ENCODE measurements at places on chromosomes 12 and 14. TPM values are rescaled to one million over a fixed set of nuclear protein-coding genes. Genes with fewer than 3 reads are reported as not detected.

DLK1 gene
- polyA plus RNA-seq: 10.8 TPM

WNT5B gene
- polyA plus RNA-seq: 5.5 TPM

ACOT4 gene
- 3.4 TPM for polyA plus RNA-seq

SDR9C7 gene
- polyA plus RNA-seq: 0.32 TPM

LAG3 gene
- polyA plus RNA-seq: 1.9 TPM

RNASE1 gene
- 98.4 TPM for polyA plus RNA-seq

REP15 gene
- 2.7 TPM for polyA plus RNA-seq

ALX1 gene
- polyA plus RNA-seq: 26.5 TPM

IL31 gene
- not detected for polyA plus RNA-seq

FLRT2 gene
- 254 TPM for polyA plus RNA-seq

IGF1 gene
- 3.7 TPM for polyA plus RNA-seq

TAMALIN gene
- polyA plus RNA-seq: 23.4 TPM

VSIG10 gene
- 35.4 TPM for polyA plus RNA-seq

SERPINA9 gene
- polyA plus RNA-seq: not detected

RHOJ gene
- polyA plus RNA-seq: 21.8 TPM

TBX3 gene
- 78.6 TPM for polyA plus RNA-seq

RAPGEF3 gene
- 61.2 TPM for polyA plus RNA-seq

TAS2R13 gene
- polyA plus RNA-seq: 0.12 TPM

SLCO1B1 gene
- not detected for polyA plus RNA-seq

CEP170B gene
- 11.7 TPM for polyA plus RNA-seq

LALBA gene
- not detected for polyA plus RNA-seq

Measured in left kidney (tissue), 8 donors.